Jurkat, Clone E6-1 (cell line): ENCODE measurements at places on chromosomes 6 and 20.
A peak's percentile ranks its signal among the peaks of the same experiment; 100 is the strongest.

DNA sequence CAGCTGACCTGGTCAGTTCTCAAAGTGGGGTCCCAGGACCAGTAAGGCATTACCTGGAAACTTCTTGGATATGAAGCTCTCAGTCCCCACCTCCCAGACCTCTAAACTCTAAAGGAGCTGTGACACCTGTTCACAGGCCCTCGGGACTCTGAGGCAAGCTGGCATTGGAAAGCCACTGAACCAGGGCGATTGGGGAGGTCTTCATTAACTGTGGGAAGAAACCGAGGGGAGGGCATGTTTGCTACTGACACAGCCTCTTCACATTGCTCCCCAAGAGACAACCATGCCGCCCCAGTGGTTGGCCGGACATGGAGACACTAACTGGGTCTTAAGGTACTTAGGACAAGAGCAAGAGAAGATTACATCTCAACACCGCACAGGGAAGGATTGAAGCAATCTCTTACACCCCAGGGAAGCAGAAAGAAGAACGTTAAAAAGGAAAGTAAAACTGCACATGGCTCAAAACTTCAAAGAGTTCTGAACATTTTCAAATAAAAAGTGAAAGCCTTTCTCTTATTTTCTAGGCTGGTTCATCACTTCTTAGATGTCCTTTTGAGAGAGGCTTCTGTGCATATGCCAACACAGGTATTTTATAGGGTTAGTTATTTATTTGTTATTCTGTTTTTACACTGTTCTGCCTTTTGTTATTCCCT, 210.0 kb upstream of the CST7 start:
- peak; percentile 47 for DNase-seq

GRCh38 chr6:21899708-21900107, 306.2 kb downstream of the SOX4 start:
- no peak for DNase-seq

- peak; percentile 48 for DNase-seq
Observed at GRCh38 chr6:33313709-33314514, at the start of gene TAPBP. TSS of gene TAPBP (minus strand) at chr6:33314078. CDS start at chr6:33314041, 37 bp downstream.

DNA sequence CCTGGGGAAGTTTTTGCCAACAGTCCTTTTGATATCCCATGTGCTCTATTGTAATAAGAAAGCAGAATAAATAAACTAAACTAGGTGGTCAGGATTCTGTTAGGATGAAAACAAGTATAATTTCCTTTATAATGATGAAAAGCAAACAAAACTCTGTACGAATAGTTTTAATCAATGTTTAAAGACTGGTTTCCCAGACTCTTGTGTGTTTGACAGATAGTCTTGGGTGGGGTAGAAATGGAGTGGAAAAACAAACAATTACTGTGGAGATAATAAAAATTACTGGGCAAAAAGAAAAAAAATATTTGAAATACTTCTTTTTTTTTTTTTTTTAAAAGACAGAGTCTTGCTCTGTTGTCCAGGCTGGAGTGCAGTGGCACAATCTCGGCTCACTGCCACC, 152.1 kb upstream of the FLRT3 start:
- DNase-seq: no peak

DNA sequence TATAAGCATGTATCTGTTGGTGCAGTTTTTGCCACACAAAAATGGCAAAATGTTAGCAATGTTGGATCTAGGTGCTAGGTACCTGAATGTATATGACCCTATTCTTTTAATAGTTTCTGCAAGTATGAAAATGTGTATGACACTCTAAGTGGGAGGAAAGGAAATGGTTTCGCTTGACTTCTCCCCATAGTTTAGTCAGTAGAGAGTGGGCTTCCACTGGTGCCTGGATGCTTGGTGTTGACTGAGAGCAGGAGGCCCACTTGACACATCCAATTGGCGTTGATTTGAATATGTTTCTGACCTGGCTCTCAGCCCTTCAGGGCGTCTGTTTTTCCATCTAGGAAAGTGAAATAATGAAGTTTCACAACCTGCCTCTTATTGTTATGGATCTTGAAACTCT, 41.8 kb upstream of the GABRR1 start:
- no peak for DNase-seq

DNA sequence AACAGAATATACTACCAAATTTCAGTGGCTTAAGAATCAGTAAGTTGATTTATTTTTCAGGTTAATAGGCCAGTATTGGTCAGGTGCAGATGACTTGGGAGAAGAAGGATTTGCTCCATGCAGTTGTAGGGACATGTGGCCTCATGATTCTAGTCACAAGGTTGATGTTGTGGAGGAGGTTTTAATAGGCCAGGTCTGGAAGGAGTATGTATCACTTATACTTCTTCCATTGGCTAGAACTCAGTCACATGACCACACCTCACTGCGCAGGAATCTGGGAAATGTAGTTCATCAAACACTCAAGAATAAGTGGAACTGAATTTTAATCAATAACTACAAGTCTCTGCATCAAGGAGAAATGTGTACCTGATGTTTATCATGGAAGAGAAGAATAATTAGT, 281.5 kb upstream of the QKI start:
- no peak for DNase-seq
